ENCODE measurements at places on chromosomes 3 and 15.

- no peak for DNase-seq
These were observed 1.3 kb downstream of the NGLY1 start for GRCh38 chr3:25781758-25782594.

DNA sequence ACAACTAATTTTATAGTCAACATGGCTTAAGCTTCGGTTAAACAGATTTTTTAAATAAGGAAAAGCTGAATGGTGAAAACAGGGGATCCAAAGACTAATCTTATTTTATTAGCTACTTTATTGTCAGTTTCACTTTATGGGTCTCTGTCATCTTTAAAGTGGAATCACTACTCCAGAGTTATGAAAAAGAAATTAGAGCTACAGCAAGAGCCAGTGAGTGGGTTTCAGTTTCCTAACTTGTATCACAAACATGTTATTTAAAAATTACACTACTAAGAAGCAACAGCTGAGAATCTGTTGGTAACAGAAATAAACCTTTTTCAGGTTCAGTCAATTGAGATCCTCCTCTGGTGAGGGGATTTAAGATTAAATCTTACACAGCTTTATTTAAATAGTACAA, 10.0 kb downstream of the PHC3 start:
- no peak for DNase-seq

DNA sequence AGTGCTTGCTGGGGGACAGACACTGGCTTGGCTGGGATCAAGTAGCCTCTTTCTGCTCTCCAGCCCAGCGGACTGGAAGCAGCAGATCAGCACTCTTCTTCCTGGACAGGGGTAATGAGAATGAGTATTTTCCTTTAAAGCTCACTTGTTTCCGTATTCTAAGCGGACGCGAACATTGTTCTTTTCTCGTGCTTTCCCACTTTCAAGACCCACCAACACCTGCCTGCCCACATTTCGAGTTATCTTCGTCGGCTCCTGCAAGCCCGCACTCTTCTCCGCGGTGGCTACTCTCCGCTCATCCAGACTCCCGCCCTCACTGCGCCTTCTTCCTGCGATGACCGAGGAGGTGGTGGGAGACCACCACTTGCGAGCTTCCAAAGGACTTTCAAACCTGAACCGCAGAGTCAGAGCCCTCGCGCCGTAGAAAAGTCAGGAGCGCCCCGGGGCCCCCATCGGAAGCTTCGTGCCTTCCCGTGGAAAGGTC, 1.6 kb upstream of the PPM1L start:
- no peak for DNase-seq

DNA sequence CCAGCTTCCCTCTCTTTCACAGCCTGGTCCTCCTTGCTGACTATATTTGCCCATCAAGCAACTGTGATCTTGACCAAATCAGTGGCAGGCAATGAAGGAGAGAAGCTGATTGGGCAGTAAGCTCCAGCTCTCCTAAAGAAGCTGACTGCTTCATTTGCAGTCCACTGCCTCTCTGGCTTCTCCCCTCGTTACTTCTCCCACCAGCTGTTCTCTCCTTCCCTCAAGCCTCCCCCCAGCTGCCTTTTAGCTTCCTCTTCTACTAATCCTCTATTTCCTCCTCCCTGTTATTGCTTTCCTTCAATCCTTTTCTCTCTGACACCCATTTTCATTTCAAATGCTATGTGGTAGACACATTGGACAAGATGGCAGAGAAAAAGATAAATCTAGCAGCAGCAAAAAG, 474.7 kb upstream of the UBE2E2 start:
- no peak for DNase-seq

DNA sequence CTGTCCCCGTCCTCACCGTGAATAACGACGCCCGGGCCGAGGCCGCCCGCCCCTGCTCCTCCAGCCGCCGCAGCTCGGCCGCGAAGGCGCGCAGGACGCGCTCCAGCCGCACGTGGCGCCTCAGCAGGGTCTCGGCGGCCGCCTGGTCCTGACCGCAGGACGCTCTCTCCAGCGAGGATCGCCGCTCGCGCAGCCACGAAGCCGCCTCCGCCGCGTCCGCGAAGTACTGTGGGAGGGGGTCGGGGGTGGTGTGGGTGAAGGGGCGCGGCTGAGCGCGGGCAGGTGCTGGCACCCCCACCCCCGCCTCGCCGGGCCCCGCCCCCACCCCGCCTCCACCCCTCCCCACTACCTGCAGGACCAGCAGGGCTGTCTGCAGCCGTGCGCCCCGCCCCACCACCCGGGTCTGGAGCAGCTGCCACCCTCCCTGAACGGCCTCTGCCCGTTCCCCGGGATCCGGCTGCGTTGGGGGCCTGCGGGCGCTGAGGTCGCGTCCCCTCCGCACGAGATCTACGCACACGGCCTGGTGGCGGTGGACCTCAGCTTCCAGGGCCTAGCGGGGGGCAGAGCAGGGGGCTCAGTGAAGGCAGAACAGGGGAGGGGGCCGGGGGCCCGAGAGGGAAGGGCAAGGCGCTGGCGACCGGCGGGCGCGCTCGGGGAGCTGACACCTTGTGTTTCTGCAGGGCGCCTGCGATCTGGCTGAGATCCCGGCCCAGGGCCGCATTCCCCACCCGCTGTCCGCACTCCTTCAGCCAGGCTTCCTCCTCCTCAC, 11.7 kb downstream of the SPTBN5 start:
- DNase-seq = no peak

DNA sequence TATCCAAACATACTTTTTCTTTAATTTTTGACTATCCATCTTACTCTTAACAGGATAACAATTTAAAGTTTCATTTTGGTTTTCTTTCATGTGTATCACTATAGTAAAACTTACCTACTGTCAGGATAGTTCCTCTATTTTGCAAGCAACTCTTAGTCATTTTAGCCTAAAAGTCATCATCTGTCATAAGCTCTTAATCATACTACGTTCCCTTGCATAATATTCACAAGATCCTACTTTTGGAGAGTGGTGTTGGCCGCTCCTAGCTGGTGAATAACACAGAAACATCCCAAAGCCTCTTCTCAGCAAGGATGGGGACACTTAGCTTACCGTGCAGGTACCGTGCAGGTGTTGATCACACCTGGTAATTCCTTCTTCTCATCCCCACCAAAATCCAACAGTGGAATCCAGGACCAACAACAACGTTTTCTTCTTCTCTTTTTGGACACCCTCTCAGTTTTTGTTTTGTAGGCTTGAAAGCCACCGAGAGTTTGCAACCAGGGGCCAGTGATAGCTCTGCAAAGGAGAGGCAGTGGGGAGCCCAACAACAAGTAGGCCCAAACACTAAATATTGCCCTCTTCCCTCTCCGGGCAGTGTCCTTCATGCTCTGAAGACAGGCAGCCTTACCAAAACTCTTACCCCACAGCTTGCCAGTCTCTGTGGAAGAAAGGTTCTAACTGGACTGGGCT, 433 bp downstream of the FILIP1L start:
- DNase-seq = no peak

DNA sequence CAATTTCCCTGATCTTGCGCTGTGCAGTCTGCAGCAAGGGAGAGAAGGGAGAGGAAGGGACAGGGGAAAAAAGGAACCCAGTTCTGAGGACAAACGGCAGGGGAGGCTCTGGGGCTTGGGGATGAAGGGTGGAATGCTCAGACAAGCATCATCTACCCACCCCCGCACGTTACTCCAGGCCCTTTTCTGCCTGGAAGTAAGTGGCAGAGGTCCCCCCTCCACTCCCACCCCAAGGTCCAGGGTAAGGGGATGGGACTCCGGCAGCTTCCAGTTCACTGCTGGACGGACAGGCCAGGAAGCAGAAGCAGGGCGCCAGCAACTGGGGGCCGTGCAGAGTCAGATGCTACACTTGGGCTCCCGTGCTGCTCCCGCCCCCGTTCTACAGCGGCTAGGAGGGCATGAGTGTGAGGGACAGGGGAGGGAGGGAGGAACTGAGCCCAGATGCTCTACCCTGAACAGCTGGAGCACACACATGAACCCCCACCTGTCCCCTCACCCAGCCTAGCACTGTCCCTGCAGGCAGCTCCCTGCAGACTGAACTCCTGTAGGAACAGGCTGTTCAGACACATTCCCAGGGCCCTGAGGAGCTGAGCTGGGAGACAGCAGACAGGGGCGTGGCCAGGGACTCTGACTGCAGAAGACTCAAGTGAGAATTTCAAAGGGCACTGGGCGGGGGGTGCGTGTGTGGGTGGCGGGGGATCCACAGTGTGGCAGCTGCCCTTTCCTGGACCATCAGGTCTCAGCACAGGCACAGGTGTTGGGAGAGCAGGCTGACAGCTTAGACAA, 59.7 kb downstream of the SENP2 start:
- no peak for DNase-seq

DNA sequence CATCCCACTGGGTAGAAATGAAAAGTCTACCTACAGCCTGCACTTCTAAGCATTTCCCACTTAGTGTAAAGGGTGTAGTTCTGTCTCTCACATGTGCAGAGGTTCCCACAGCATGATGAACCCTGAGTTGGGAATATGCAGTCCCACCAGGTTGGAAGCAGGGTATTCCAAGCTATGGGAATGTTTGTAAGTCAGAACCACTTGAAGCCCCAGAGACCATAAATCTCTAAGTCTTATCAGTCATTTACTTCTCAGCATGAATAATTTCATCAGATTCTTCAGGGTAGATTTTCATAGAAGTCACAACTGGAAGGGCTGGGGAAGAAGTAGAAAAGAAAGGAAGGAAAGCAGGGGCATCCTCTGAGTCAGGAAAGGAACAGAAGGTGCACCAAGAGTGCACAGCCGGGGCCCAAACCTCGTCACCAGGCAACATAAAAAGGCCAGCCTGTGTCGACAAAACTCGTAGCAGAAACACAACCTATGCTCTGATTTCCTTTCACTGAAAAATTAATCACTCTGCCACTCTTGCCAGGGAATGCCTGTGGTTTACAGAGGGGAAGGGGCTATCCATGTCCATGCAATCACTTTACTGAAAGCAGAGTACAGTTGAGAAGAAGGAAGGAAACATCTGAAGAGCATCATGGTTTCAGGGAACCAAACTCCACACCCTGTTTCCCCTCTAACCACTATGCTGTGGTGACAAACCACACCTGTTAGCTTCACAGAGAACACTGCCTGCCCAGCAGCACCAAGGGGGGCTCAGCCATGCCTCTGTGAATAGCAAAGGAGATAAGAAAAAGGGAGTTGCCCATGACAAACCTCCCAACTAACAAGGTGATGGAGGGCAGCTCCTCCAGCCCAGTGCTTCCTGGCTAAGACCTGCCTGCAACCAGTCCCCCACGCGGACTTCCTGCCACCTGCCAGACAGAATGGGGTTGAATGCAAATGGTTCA, 40.5 kb downstream of the SH3BP5 start:
- peak; percentile 85 for DNase-seq

GRCh38 chr15:85999658-86000057, 80.0 kb upstream of the AGBL1 start:
- DNase-seq = no peak

DNA sequence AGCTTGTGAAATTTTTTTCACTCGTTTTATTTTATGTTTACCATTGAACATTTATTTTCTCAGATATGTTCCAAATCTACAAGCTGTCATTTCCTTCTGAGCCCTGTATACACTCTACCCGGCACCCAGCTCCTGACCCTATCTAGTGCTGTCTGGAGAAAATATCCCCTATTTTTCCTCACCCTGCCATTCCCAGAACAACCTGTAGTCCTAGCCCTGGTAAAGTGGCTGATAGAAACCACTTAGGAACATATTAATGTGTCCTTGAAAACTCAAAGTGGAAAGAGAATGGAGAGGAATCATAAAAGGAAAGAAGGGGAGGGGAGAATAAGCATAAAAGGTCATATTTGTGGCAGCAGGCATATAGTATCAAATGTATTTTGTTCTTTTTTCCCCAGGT, 8.2 kb upstream of the TIMMDC1 start:
- DNase-seq = no peak

DNA sequence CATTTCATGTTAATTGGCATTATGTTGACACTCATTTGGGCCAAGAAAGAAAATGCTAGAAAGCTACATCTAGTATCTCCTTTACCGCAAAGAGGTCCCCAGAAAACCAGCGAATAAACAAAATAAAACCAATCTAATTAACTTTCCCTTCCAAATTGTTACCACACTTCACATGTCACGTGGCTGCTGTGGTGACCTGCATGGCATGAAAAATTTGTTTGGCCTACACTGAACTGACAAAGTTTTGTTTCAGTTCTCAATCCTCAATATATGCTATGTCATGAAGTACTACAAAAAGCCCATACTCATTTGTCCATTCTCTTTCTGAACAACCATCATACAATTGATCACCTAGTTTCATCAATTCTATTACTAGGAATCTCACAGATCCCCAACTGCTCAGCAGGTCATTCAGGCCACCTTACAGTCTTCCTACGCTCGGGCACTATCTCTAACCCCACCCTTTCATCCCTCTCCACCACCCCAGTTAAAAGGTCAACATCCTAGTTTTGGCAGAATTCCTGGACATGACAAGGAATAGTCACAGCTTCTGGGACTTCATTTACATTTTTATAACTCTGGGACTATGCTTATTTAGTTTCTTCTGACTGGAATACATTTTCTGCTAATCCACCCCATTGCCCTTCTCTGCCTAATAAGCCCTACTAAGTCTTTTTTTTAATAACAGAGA, 480.4 kb downstream of the IGSF11 start:
- DNase-seq = no peak

DNA sequence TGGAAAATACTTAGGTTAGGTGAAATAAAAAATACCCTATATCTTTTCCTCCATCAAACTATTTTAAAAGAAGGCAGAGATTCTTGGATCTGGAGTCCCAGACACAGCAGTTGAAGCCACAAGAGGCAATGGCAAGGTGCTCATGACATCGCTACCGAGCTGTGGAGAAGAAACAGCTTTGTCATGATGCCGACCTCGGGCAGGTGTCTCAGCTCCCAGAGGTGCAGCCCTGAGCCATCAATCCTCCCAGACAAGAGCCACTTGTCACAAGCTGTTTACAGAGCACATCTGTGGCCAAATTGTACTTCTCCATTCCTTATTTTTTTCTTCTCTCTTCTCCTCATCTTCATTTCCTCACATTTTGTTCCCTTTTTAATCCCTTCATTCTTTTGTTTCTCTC, 50.8 kb downstream of the GPR176 start:
- no peak for DNase-seq

DNA sequence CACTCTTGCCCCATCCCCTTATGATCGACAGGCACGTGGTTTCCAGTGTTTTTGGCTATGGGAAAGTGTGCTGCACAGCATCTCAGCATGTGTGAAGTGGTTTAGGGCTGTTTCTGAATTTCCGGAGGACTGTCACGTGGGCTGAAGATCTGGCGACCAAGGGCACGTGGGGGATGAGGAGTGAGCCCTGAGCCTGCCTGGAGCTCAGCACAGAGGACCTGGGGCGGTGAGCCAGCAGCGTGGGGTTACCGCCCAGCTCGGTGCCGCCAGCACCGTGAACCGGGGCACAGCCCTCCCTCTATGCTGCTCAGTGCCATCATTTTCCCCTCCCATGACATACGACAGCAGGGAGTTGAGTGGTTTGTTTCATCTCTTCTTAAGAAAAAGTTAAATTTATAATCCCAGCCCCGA, 150.2 kb downstream of the DNAJB8 start:
- DNase-seq = peak; percentile 64

- DNase-seq = peak; percentile 81
These were observed 39.3 kb downstream of the KLHL6 start for GRCh38 chr3:183515968-183516851.

GRCh38 chr3:53464424-53464823, 30.0 kb upstream of the CACNA1D start:
- DNase-seq = no peak

GRCh38 chr3:44076221-44076829, 165.4 kb upstream of the TOPAZ1 start:
- no peak for DNase-seq
